ENCODE measurements at places on chromosomes 13 and 19. TPM values are rescaled to one million over a fixed set of nuclear protein-coding genes. Genes with fewer than 3 reads are reported as not detected.

The ZNF709 gene
- total RNA-seq, result 2.1 TPM

The NBEA gene
- 0.44 TPM for total RNA-seq

The PABPC3 gene
- 0.64 TPM for total RNA-seq

The B3GNT3 gene
- total RNA-seq, result 0.95 TPM

The CKM gene
- total RNA-seq, result not detected

Measured in activated CD4-positive, alpha-beta T cell treated with anti-CD3 and anti-CD28 coated beads for 36 hours (primary cell).